ENCODE measurements at places on chromosomes 12 and 14.

- no peak for DNase-seq
Observed at GRCh38 chr12:91870872-91871707, 274.6 kb downstream of the BTG1 start.

DNA sequence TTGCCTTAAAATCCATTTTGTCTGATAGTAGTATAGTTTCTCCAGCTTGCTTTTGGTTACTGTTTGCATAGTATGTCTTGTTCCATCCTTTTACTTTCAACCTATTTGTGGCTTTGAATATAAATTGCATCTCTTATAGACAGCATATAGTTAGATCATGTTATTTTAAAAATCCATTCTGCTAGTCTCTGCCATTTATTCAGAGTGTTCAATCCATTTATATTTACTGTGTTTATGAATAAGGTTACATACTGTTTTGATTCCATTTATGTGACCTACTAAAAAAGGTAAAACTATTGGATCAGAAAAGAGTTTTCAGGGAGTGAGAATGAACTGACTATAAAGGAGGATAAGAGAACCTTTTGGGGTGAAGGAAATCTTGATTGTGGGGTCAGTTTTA is 29.6 kb upstream of the VPS33A start:
- no peak for DNase-seq

- no peak for DNase-seq
Observed at GRCh38 chr12:54029529-54030441, 1.5 kb downstream of the HOXC6 start.

GRCh38 chr12:78018939-78019338 is 188.2 kb downstream of the NAV3 start:
- DNase-seq: no peak

DNA sequence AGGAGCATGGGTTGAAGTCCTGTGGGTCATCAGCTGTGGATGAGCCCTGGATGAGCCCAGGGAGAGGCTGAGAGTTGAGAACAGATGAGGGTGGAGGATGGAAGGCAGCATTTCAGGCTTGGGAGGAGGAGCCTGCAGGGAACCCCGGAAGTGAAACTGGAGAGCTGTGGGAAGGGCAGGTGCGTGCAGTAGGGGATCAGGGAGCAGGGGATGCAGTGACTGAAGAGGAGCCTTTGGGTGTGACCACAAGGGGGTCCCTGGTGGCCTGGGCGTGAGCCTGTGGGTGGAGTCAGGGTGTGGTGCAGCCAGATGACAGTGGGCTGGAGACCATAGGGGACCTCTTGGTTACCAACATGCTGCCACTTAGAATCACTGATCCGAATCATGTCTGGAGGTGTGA is 115.5 kb downstream of the PAPOLA start:
- DNase-seq: no peak

- DNase-seq: no peak
Observed at GRCh38 chr14:50082784-50083466, 33.4 kb downstream of the VCPKMT start.

- no peak for DNase-seq
Observed at GRCh38 chr12:108939594-108939993, 59.7 kb downstream of the DAO start.

GRCh38 chr12:96212456-96213375 is 18.5 kb downstream of the ELK3 start:
- DNase-seq: no peak

DNA sequence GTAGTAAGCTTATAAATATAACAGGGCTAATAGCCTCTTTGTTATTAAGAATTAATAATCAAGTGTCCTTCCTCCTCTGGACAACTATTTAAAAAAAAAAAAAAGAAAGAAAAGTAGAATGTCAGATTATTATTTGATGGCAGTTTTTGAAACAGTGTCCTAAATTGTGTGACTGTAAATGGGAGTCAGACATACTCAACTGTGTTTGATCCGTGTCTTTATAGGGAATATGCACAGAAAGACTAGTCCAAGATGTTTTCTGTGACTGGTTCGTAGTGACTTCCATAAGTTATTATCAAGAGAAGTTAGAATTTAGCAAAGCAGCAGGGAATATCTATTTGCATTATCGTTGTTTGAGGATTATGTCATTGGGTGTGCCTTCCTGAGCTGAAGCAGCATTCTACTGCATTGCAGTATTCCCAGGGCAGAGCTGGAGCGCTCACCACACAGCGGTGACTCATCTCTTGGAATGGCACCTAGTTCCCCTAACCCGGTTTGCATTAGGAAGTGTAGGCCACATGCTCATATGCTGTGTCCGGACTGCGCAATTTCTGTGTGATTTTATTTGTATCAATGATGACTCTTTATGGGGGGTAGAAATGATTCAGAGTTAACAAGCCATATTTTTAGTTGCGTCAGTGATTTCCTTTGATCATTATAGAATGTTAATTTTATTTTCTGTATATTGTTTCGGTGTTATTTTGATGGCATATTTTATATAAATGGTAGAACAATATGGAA is 7.9 kb downstream of the DYNC1H1 start:
- peak; percentile 90 for DNase-seq

GRCh38 chr12:53227341-53227740 is 4.7 kb downstream of the RARG start:
- no peak for DNase-seq

- DNase-seq: peak; percentile 28
Observed at GRCh38 chr12:21248679-21249078, 86.0 kb downstream of the SLCO1A2 start.

DNA sequence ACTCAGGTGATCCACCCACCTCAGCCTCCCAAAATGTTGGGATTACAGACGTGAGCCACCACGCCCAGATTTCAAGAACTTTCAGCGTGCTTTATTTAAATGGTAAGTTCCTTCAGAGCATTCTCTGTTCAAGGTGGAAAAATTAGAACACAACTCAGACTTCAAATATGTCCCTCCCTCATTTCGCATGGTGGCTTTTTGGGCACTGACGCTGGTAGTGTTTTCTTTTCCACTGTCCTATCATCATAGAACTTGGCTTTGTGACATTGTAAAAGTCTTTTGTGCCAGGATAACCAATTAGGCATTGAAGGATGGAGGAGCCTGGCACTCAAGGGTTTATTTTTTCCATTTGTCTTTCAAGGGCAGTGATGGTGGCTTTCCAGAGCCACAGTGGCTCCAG is 190.8 kb downstream of the NUAK1 start:
- no peak for DNase-seq

- DNase-seq: no peak
Observed at GRCh38 chr12:10247436-10248058, 34.9 kb downstream of the GABARAPL1 start.

DNA sequence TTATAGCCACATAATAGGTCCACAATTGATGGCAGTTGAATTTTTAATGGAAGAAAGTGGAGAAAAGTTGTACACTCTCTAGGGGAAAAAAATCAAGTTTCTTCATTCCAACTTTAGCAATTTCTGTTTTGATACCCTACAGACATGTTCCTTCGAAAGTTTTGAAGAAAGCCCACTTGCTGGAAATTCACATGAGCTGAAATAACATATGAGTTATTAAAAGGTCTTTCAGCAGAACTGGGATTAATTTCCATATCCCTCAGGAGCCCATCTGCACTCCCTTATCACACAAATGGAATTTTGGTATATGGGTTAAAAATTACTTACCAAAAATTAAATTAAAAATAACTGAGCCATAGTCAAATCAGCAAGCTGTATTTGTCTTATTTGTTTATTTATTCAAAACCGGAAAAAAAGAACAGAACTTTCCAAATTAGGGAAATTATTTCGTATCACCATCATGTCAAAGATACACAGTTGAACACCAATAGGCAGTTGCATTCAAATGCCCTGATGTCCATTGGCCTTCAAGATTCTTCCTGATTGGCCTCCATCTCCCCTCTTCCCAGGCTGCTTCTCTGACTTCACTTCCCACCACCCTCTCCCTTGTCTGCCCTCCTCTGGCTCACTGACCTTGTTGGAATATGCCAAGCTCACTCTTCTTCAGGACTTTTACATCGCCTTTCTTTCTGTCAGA is 445.5 kb downstream of the EGLN3 start:
- DNase-seq: no peak

DNA sequence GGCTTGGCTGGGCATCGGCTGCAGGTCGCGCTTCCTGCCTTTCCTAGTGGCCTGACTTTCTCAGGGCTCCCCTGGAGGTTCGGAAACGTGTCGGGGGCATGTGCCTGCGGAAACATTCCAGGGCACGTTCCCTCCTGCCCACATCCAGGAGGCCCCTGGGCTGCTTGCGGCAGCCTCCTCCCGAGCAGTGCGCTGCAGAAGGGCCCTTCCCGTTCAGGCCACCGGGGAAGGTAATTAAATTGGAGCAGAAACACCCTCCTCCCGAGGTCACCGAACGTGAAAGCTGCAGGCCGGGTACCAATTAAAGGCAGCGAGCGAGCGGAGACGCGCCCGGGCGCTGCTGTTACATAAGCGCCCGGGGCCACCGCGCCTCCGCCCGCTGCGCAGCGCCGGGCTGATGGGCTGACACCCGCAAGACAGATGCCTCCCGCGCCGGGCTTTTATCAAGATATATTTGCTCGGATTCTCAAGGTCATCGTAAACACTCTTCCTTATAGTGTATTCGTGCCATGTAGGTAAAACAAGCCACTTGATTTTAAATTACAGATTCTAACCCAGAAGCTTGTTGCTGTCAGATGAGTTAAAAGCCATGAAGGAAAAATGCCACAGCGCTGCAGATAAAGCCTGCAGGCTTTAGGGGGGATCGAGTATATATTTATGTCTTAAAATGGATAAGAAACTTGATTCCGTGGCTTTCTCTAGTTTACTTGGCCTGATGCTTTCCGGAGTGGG is 31.4 kb downstream of the SSPN start:
- no peak for DNase-seq

GRCh38 chr12:12960639-12961209 is 8.8 kb upstream of the GPRC5D start:
- no peak for DNase-seq

- DNase-seq: peak; percentile 46
Observed at GRCh38 chr12:56221232-56221756, 428 bp downstream of the RNF41 start.

DNA sequence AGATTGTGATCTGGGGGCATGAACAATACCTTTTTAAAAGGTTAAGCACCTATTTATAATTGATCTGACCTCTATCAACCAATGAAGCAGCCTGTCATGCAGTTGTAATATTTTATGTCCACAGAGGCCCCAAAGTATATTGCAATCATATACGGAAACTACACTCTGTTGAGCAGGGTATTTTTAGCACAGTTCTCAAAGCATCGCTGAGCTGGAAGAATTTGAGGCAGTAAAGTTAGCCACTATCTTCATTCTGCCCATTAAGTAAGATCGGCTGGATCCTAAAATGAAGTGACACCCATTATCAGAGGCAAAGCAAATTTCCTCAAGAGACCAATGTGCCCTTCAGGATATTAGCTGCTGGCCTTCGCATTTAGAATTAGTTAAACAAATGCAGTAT is 47.7 kb upstream of the GRIP1 start:
- DNase-seq: no peak

Data from NCI-H1694 (cell line).